ENCODE measurements at places on chromosomes 2 and 18.

GRCh38 chr2:5692561-5693286, 540 bp downstream of the SOX11 start:
- no peak for DNase-seq

DNA sequence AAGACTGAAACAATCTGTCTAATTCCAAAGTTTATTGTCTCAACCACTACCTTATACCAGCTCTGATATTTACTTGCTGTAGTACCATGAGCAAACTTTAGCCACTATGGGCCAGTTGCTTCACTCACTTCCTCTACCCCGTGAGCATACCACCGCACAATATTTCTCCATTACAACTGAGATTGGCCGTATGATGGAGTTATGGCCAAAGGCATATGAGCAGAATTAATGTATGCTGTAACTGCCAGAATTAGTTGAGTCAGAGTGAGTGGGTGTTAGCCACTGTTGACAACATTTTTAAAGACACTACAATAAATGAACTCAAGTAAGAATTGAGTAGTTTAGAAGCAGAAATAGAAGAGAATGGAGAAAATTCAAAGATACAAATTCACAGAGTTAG, 69.7 kb downstream of the LRATD1 start:
- DNase-seq, result no peak

GRCh38 chr2:1638281-1638860, 105.9 kb downstream of the PXDN start:
- DNase-seq, result no peak

- no peak for DNase-seq
Observed at GRCh38 chr2:143087033-143087432, 42.2 kb upstream of the ARHGAP15 start.

DNA sequence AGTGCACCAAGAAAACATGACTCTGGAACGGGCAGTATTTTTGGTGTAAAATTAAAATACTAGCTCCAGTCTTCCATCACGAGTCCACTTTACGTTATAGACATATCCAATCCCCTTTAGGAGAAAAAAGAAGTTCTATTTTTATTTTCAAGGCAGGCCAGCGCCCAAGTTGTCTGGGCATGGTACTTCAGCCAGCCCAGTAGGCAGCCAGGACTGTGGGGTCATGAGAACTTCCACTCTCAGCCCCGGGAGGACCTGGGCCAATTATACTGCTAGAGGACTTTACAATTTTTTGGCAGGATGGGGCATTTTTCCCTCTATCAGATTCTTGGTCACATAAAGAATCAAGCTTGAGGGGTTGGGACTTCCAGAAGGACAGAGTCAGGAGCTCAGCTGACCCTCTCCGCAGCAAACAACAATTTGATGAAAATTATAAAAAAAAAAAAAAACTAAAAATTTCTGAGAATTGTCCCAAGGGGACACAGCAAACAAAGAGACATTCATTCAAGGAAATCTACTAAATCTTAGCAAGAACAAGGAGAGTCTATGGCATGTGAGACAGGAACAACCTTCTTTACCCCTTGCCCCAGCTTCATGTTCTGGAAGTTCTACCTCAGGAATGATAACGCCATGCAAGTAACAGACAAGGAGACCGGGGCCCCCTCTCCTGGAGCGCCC, 37.3 kb upstream of the B3GNT2 start:
- DNase-seq, result no peak

- DNase-seq, result no peak
Observed at GRCh38 chr2:1648241-1649102, 95.8 kb downstream of the PXDN start.

GRCh38 chr2:222538535-222538934, 114.2 kb downstream of the SGPP2 start:
- DNase-seq, result no peak

DNA sequence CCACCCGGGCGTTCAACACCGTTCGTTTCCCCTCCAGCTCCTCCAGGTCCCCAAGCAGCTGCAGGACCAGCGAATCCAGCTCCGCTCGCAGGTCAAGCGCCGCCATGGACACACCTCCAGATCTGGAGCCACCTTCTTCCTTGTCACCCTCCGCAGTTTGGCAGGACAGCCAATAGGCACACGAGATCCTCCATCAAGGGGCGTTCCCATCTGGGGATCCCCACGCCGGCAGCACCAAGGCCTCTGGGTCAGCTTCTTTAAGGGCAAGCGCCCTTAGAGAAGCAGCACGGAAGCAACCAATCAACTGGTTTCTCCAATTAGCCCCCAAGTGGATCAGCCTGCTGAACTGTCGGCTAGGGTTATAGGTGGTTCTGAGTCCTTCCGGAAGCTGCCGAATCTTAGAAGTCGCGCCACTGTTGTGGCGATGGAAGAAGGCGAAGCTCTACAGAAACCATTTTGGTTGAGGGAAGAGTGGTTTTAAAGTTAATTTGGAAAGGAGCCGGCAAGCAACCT, 621 bp upstream of the IMP4 start:
- DNase-seq, result peak; percentile 96

DNA sequence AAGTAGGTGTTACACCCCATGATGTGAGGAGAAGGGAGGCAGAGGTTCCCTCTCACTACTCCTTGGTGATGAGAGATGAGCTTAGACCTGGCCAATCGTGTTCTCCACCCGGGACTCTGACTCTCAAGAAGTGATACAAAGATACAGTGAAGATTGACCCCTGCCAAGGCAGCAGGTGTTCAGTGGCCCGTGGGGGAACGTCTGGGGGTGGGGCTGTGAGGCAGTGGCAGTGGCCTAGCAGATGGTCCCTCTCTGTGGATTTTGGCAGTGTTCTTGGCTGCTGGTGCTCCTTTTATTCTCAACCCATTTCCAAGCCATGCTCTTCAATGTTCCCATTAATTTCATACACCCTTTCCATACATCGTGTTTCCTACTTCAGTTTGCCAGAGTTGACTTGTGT, 120.4 kb upstream of the NEDD4L start:
- no peak for DNase-seq

DNA sequence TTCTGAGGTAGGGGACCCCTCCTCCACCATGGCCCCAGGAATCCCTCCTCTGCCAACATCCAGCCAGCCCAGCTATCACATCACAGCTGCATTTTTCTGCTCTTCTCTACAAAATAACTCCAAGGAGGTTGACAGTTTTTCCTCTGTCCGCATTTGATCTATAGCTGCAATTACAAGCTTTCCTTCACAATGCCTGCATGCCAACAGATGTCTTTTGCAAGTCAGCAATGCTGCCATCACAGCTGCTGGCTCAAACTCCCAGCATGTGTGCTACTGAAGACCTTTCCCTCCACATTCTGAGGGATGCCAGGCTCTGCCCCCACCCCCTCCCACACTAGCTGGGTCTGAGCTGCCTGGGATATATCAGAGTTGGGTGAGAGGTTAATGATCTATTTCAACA, 51.7 kb downstream of the MCFD2 start:
- no peak for DNase-seq

DNA sequence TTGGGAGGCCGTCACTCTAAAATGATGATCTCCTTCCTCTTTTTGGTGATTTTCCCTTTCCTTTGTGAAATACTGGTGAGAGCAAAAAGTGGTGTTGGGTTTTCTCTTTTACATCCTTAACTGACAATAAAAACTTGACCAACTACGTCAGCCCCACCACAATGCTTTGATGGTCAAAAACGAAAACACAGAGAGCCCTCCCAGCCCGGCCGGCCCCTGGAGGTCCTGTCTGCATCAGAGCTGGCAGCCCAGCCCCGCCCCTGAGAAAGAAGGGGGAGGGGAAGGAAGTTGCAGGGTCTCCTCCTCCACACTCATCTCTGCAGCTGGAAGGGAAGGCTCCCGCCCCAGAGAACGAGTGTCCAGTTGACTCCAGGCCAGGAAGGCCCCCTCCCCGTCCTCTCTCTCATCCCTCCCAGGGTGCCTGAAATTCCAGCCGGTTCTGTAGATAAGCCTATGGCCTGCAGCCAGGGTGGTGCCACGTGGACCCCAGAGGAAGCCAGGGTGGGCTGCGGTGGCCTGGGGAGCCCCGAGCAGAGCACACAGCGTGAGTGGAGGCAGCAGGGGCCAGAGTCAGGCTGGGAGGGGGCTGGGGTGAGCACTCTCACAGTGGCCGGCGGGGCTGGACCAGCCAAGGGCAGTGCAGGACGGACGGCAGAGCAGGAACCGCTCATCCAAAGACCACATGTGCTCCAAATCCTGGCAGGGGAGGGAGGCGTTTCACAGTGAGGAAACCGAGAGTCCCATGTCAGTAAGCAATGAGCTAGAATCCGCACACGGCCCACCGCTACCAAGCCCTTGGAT, 19.8 kb downstream of the BIN1 start:
- DNase-seq, result no peak

GRCh38 chr2:224268441-224268840, 133.5 kb downstream of the FAM124B start:
- DNase-seq, result no peak

DNA sequence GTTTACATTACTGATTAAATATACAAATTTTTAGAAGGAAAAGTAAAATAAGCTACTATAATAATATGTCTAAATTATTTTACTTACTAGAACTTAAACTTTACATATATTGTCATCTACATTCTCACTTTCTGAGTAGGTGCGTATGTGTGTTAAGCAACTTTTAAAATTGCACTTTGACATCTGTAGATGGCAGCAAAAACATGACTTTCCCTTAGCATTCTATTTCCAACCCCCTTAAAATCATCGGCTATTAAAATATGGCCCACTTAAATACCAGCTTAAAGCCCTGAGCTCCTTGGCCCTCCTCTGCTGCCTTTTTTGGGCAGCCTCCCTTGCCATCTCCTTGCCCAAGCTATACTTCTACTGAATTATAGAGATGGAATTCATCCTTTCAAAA, 78.0 kb downstream of the UPP2 start:
- peak; percentile 34 for DNase-seq

- no peak for DNase-seq
Observed at GRCh38 chr2:12416600-12416999, 300.1 kb upstream of the TRIB2 start.

DNA sequence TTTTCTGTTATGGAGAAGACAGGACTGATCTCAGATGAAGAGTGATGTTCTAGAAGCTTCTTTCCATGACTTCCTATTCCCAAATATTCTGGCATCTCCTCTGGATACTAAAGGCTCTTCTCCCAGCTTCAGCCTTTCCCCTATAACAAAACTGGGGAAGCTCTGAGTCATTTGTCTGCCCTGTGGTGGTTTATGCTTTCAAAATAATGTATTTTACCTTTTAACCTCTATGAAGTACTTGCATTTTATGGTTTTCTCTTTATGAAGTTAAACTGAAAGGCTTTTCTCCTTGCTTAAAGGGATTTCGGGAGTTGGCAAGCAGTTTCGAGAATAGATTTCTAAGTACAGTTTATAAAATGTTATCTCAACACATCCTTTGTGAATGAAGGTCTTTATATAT, 104.4 kb downstream of the TANC1 start:
- no peak for DNase-seq

DNA sequence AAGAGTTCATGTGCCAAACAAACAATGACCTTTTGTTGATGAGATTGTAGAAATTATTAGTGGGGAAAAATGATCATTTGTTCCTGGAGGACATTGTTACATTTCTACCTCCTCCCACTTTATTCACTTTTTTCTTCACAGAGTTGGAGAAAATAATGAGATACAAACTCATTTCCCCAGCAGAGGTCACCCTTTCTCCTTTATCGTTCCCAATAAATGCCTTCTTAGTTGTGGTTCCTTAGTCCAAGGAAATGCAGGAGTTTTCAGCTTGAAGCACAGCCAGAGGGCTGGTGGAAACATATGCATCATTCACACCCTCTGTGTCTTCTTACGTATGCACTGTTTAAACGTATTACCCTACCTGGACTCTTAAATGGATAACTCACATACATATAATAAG, 108.8 kb downstream of the SLC4A3 start:
- peak; percentile 70 for DNase-seq
